ENCODE measurements at places on chromosomes 1 and 21.

GRCh38 chr1:148307583-148308185 is 155.6 kb upstream of the NBPF11 start:
- no peak for DNase-seq

DNA sequence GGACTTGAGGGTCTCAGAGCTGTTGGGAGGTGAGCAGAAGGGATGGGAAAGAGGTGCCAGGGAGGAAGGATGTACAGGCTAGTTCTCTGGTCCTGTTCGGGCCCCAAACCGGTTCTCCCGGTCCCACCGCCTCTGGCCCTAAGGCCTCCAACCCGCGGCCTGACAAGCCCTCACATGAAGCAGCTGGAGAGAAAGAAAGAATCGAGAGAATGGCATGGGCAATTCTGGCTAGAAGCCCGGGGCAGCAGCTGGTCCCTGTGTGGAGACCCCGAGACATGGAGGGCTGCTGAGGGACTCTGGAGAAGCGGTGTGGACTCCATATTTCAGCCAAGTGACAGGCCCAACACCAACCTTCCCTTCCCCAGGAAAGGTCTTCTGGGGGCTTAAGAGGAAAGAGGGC is 730 bp downstream of the CDC42SE1 start:
- DNase-seq = no peak

DNA sequence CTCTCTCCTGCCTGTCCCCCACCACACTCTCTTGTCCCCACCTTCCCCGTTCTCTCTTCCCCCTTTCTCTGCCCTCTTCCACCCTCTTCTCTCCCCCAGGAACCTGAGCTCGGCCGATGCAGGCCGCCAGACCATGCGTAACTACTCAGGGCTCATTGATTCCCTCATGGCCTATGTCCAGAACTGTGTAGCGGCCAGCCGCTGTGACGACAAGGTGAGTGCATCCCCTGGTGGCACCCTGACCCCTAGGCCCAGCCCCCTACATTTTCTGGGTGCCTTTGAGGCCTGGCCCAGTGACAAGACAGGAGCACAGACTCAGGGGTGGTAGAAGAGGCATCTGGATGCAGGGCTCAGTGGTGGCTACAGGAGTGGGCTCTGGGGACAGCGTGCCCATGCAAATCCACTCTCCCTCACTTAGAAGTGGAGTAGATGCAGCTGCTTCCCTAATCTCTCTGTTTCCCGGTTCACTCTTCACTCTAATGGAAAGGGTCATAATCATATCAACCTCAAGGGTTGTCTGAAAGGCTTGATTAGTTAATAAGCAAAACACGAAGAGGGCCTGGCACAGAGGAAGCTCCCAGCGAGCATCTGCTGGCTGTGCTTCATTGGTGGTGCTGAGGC is 37.0 kb downstream of the PKP1 start:
- no peak for DNase-seq

DNA sequence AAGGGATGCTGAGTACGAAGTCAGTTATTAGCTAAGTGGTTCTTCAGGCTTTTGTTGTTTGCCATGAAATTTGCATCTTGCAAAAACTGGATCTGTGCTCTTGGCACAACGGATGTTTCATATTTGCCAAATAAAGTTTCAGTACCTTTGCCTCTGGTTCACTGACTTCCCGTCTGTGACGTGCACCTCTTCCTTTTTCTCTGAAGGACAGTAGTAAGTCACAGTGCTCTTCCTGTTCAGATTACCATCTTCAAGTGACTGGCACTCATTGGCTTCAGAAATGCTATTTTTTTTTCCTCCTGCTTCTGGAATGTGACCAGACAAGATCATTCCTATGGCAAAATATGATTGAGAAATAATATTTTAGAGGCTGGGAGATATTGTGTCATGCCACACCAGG is 75.9 kb upstream of the GREM2 start:
- no peak for DNase-seq

DNA sequence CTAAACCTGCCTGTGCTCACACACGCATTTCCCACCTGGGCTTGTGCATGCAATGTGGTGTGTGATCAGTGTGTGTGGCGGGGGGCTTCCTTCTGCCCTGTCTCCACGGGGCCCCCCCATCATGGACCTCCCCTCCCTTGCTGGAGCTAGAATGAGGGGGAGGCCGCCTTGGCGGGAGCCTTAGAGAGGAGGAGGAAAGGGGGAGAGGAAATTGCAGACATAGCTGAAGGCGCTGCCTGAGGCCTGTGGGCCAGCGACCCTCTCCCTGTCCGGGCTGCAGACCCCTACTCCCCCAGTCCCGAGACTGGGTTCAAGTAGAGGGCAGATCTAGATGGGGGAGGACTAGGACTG is 883 bp upstream of the EVA1B start:
- no peak for DNase-seq
